ENCODE measurements at places on chromosomes 5 and 9. TPM values are rescaled to one million over a fixed set of nuclear protein-coding genes. Genes with fewer than 3 reads are reported as not detected.

- DNase-seq = no peak
These were observed 109.8 kb downstream of the SERINC5 start for GRCh38 chr5:80146046-80146445.

DNA sequence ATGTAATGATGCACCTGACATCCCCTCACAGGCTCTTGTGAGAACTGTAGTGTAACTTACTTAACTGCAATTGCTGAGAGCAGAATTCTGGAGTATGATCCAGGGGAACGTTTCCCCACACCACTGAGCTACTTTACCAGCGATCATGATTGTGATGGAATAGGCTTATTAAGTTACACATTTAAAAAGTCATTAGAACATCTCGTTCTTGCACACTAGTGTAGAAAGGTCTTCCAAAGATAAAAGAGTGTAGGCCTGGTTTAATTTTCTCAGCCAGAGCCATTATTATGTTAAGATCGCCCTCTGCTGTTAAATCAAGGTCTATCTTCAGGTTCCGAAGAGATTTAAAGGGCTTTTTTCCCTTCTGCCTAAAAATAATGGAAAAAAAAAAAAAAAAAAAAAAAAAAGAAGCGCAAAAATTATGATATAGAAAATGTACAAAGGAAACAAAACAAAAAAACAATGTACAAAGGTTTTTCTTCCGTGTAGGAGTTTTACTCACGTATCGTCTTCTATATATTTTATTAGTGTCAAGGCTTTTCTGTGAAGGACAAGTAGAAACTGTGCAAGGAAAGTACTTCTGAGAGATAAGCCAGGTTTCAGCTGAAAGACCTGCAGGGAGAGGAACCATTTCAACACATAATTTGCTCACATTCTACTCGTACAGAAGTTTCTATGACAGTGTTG lies 18.6 kb upstream of the MOB3B start:
- DNase-seq = no peak

DNA sequence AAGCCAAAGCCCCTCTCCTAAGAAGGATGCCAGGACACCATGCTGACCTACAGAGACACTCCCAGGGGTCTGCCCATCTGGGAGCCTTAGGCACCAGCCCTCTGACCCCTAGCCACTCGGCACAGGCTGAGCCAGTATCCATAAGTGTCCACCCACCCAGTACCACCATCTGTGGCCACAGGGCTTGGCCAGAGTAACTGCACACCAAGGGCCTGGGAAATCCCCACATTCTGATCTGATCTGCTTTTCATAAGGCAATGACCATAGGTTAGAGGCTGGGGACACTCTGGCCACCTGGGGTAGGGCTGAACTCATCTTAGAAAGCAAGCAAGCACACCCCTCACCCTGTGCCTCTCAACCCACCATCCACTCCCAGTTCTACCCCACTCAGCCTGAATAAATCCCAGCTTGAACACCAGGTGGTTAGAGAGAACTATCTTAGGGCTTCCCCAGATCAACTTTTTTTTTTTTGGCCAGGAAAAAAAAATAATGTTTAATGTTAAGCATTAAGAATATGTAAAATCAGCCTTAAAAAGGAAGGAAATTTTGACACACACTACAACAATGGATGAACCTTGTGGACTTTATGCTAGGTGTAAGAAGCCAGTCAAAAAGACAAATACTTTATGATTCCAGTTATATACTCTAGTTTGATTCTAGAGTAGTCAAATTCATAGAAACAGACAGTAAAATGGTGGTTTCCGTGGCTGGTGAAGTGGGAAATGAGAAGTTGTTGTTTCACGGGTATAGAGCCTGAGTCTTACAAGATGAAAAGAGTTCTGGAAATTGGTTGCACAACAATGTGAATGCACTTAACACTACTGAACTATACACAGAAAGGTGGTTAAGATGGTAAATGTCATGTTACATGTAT lies 6.2 kb downstream of the GNPDA1 start:
- DNase-seq = no peak

DNA sequence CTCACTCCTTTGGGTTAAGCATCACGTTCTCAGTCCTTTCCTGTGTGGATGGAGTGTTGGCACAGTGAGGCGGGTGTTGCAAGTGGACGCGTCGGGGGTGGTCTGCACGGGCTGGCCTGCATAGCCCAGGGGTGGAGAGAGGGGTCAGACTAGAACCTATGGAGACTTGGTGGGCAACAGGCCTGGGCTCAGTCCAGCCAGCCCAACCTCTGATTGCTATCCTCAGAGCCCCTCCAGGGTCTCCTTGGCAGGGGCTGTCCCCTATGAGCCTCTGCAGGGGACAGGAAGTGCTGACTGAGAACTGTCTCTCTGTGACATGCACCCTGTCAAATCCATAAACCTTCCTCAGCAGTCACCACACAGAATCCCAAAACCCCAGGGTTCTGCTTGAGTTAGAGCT lies 2.3 kb downstream of the DCANP1 start:
- DNase-seq = no peak

DNA sequence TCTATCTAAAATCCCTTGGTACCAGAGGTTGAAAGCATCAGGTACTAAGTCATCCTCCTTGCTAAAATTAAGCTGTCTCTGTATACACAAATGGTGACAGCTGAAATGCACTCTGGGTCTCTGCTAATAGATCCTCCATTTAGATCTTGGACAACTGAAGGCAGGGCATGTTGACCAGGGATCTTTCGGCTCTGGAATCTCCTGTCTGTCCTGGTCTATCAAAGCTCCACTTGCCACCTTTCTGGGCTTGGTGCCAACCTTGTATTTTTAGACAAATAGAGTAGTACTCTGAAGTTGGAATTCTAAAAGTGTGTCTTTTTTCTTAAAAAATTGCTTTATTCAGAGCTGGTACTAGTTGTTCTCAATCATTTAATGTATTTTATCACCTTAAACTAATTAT lies 135.2 kb upstream of the HMHB1 start:
- no peak for DNase-seq

Gene XRCC4
- total RNA-seq = 9.4 TPM

Gene TUSC1
- 12.2 TPM for total RNA-seq

Gene PLPPR1
- 249 TPM for total RNA-seq
